ENCODE measurements at places on chromosomes 2 and 18.

DNA sequence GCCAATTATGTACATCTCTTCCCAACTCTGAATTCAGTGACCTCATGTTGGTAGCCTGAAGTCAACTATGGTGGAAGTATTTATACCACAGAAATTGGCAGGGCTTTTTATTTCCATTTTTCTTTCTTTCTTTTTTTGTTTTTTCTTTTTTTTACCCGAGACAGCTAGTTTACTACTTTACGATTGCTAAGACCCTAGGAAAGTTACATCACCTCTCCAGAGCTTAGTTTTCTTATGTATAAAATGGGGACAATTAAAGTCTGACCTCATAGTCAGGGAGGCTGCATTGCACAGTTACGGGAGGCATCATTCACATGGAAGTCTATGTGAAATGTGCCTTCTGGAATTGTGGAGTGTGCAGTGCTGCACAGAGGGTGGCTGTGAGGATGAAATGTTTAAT lies 194.3 kb downstream of the MTX2 start:
- DNase-seq = no peak

DNA sequence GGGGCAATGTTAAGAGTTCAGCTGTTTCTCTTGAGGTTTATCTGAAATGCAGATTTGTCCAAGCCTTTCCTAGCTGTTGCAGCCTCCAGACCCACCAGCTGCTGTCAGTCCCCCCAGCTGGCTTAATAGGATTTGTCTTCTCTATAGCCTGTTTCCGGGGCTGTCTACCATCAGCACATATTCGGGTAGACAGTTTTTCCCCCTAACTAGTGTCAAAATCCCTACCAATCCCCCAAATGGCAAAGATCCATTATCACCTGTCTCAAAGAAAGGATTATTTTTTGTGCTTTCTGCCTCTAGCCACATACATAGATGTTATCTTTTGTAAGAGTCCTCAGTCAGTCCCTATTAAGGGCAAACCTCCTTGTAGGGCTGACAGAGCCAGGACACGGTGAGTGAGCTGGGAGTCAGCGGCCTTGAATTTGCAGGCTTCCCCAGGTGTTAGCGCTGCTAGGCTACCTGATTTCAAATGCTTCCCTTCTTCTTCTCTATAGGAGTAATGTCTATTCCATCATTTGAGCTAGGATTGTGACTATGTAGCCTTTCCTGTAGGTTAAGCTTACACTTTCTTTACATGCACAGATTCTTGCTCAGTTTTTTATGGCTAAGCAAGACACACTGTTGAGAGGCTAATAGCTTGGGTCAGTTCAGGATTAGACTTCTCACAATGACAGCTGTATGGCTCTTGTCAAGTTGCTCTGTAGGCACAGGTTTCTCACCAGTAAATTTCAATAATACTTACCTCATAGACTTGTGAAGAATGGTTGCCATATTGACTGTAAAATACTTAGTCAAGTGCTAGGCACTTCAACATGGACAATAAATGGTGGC lies 171.1 kb upstream of the UNC80 start:
- DNase-seq = no peak

DNA sequence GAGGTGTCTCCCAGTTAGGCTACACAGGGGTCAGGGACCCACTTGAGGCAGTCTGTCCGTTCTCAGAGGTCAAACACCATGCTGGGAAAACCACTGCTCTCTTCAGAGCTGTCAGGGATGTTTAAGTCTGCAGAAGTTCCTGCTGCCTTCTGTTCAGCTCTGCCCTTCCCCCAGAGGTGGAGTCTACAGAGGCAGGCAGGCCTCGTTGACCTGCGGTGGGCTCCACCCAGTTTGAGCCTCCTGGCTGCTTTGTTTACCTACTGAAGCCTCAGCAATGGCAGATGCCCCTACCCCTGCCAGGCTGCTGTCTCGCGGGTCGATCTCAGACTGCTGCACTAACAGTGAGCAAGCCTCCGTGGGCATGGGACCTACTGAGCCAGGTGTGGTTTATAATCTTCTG lies 346.3 kb downstream of the CELF4 start:
- no peak for DNase-seq

DNA sequence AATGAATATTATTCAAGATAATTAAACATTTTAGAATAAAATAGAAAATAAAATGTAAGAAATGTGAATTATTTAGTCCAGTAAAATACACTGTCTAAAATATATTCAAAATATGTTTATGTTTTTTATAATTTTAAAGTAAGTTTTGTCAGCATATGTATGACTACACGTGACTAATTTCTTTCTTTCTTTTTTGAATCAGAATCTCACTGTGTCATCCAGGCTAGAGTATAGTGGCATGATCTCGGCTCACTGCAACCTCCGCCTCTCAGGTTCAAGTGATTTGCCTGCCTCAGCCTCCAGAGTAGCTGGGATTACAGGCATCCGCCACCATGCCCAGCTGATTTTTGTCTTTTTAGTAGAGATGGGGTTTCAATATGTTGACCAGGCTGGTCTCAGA lies 19.1 kb upstream of the INO80D start:
- no peak for DNase-seq
